Stimulated activated CD8-positive, alpha-beta memory T cell treated with anti-CD3 and anti-CD28 coated beads, Interleukin-2, amount 100 ng/mL, for 48 hours (primary cell): ENCODE measurements at places on chromosomes 12 and 14.

GRCh38 chr14:96844857-96845570, 47.8 kb downstream of the VRK1 start:
- no peak for DNase-seq

GRCh38 chr14:67395086-67395875, 16.7 kb downstream of the PLEK2 start:
- no peak for DNase-seq

DNA sequence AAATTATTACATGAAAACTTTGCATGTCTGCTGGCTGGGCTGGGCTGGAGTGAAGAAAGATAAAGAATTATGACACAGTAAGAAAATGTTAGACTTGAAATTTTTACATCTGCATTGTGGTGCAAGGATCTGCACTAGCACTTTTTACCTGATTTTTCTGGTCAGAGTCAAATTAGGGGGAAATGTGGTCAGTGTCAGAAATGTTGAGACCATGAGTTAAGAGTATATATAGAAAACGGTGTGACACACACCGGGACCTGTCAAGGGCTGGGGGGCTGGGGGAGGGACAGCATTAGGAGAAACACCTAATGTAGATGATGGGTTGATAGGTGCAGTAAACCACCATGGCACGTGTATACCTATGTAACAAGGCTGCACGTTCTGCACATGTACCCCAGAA, 90.3 kb downstream of the IGF1 start:
- no peak for DNase-seq

- DNase-seq, result no peak
Measured at GRCh38 chr12:113142886-113143332, 6.6 kb upstream of the CFAP73 start.

DNA sequence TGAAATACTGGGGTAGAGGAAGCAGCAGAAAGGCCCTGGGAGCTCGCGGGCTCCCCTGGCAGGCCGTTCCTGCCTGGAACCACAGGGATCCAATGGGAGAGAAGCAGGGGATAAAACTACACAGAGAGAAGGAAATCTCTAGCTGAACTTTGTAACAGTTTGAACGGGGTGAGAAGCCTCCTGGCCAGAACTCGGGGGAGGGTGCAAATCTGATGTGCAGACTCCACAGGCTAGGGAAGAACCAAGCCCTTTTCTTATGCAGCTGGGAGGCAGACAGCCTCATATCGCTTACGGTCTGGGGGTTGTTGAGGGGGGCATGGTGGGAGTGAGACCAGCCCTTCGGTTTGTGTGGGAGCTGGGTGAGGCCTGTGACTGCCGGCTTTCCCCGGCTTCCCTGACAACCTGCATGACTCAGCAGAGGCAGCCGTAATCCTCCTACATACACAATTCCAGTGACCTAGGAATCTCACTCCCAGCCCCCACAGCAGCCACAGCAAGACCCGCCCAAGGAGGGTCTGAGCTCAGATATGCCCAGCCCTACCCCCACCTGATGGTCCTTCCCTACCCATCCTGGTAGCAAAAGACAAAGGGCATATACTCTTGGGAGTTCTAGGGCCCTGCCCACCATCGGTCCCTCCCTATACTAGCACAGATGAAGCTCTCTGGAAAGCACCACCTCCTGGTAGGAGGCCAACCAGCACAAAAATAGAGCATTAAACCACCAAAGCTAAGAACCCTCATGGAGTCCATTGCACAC, 143.0 kb downstream of the TMTC1 start:
- no peak for DNase-seq

GRCh38 chr14:61406675-61407074, 85.3 kb downstream of the PRKCH start:
- DNase-seq, result no peak

GRCh38 chr12:82458101-82458500, 99.8 kb downstream of the METTL25 start:
- DNase-seq, result no peak

DNA sequence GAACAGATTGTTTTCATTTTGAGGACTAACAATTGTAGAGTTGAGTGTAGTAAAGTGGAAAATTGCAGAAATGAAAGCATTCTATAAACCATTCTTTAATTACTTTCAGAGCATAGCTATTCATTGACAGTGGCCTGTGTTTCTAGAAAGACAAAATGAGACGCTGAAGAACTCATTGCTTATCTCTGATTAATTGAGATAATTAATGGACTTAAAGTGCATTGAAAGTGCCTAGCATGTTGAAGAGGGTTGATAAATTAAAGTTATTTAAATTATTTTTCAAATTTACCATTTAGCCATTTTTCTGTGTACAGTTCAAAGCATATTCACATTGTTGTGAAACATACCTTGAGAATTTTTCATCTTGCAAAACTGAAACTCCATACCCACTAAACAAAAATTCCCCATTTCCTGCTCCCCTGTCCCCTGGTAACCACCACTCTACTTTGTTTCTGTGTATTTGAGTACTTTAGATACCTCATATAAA, 57.4 kb downstream of the DAAM1 start:
- DNase-seq, result no peak

DNA sequence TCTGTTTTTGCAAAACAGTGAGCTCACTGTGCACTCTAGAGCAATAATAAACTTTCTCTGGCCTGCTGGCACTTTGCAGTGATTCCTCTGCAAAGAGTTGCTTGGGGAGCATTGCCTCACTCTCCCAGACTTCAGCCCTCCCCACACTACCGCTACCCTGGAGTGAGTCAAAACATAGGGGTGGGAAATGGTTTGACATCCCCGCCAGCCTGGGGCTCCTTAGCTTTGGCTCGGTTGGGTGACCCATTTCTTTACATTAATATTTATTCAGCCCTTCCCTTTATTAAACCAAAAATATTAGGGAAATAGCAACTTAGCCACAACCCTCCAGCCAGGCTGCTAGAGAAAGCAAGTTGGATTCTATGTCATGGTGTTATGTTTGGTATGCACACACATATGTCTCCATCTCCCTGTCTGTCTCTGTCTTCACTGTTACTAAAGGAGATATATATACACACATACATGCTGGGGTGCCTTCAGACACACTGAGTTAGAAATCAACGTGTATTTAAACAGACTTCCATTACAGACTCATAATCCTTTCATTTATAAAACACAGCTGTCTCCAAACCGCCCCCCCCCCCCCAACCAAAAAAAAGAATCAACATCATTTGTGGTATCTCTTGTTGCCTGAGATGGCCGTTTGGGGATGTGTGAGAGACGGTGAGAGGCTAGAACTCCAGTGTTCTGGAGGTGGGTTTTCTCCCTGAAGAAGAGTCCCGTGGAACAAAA, 3.4 kb upstream of the IRF2BPL start:
- DNase-seq, result no peak

- no peak for DNase-seq
Measured at GRCh38 chr12:3259973-3260372, 182.8 kb downstream of the TSPAN9 start.

DNA sequence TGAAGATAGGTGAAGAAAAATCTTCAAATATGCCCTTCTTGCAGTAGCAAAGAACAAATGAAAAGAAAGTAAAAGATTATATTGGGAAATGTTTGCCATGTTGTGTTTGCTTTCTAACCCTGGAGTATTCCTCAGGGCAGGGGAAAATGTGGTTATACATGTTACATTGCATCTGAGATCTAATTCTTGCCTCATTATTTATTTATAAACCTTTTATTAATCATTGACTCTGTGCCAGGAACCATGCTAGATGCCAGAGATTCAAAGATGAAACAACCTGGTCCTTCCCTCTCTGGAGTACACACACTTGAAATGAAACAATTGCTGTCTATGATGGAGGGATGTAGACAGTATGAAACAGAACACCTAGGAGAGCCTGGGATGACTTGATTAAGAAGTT, 128.1 kb upstream of the HMGA2 start:
- no peak for DNase-seq

DNA sequence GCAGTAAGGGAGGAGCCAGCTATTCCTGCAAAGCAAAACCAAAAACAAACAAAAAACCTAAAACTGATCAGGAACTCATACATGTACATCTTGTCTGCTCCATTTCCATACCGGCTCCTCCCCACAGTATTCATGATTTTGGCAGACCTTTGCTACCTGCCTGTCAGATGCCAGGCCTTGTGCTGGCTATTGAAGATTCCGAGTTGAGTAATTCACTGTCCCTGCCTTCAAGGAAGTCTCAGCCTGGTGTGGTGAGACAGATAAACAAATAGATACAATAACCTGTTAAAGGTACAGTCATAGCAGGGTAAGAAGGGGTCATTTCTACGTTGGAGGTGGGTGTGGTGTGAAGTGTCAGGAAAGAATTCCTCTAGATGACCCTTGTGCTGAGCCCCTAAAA, 42.7 kb downstream of the SUSD6 start:
- no peak for DNase-seq

- DNase-seq, result no peak
Measured at GRCh38 chr12:106445959-106446358, 88.4 kb downstream of the POLR3B start.

GRCh38 chr14:99740411-99740810, 52.8 kb upstream of the EML1 start:
- no peak for DNase-seq

- no peak for DNase-seq
Measured at GRCh38 chr14:76950055-76951020, 78.2 kb downstream of the IRF2BPL start.

DNA sequence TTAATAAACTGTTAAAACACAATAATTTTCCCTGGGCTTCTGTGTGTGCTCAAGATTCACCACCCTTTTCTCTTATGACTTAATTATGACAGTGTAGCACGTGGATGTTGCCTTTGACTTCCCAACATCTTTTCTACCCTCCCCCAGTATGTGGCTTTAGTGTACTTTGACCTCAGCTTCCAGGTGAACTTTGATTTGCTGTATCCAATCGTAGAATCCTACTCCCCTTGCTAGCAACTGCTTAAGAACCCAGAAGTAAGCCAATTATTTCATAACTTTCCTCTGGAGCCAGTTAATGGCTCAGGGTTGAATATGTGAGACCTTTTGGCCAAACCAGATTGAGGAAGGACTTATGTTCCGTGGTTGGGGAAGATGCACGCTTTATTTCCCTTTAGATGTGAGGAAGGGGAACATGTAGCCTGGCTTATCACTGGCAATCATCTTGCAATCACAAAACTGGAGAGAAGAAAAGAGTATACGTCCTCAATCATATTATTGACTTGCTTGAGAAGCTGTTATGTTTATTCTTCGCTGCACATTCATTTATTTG, 259.6 kb upstream of the ATP2B1 start:
- DNase-seq, result no peak

GRCh38 chr14:52695481-52696091, at the start of gene ERO1A:
TSS of gene ERO1A (minus strand) at chr14:52695558. CDS start at chr14:52695481, 77 bp downstream.
- DNase-seq, result peak; percentile 55

DNA sequence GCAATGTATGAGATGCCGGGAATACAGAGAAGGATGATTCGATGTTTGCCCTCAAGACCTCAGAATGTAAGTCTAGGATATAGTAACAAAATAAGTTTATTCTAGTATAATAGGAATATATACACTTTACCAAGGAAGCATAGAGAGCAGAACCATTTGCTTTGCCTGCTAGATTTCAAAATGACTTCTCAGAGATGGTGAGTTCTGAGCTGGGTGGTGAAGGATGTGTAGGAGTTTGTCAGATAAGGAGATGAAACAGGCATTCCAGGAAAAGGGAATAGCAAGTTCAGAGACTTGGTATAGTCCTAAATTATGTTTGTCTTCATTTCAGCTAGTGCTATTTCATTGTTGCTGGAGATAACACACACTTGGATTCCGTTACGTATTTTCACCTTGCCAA, 655.9 kb downstream of the DIO2 start:
- DNase-seq, result no peak

DNA sequence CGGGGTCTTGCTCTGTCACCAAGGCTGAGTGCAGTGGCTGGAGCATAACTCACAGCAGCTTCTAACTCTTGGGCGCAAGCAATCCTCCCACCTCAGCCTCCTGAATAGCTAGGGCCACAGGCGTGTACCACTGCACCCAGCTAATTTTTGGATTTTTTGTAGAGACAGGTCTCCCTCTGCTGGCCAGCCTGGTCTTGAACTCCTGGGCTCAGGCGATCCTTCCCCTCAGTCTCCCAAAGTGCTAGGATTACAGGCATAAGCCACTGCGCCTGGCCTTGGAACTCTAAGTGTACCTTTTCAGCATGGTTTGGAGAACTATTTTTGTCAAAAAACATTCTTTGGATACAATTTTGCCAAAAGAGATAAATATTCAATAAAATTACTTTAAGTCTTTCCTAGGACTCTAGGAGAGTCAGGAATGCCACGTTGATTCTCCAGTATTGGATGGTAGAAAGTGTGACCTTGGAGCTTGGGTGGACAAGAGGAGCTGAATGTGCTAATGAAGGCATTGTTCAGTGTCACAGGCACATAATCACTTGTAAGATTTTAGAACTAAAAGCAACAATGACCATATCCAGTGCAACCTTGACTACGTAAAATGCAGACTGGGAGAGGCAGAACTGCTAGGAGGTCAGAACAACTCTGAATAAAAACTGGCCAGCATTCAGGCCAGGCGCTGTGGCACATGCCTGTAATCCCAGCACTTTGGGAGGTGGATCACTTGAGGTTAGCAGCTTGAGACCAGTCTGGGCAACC, 2.8 kb downstream of the SRSF9 start:
- peak; percentile 20 for DNase-seq

DNA sequence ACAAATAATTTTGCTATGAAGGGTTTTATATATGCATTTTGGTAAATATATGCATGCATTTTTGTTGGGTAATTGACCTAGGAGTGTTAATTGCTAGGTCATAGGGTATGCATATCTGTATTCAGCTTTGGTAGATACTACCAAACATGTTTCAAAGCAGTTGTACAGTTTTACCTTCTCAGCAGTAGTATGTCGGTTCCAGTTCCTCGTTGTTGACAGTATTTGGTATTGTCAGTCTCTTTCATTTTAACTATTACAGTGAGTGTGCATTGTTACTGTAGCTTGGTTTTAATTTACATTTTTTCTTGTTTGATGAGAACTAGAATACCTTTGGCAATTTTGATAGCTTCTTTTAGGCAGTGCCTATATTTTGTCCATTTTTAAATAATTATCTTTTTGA, 98.9 kb downstream of the ARID2 start:
- no peak for DNase-seq

GRCh38 chr14:69013943-69014782, 35.1 kb upstream of the ACTN1 start:
- DNase-seq, result no peak

DNA sequence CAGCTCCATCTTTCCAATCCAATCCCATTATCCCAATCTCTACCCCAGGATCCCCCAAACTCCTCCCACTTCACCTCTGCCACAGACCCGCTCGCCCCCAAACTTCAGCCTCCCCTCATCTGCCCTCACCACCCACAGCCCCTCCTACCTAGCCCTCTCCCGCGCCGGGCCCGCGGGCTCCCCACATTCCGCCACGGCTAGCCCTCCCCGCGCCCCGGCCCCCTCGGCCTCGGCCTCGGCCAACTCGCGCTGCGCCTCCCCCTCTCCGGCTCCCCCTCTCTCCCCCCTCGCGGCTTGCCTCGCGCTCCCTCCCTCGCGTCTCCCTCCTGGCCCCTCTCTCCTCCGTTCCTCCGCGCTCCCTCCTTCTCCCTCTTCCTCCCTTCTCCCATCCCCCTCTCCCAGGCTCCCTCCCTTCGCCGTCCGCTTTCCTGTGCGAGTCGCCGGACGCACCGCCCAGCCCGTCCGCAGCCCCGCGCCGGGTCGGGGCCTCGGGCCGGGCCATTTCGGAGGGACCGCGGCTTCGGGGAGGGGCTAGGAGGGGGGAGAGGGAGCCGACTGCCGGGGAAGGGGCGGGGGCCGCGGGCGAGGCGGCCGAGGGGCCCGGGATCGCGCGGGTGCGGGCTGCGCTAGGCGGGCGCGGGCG, at the start of gene ATN1:
Gene ATN1, plus strand, starts transcription at position 581 of the 643 bp plus-strand sequence. CDS start 6,043 bp downstream, outside the sequence.
- DNase-seq, result no peak

- DNase-seq, result no peak
Measured at GRCh38 chr12:51132693-51133092, 40.2 kb downstream of the TFCP2 start.

- DNase-seq, result no peak
Measured at GRCh38 chr12:54147186-54147585, 41.6 kb downstream of the SMUG1 start.
